ENCODE measurements at places on chromosomes 2 and 18.

DNA sequence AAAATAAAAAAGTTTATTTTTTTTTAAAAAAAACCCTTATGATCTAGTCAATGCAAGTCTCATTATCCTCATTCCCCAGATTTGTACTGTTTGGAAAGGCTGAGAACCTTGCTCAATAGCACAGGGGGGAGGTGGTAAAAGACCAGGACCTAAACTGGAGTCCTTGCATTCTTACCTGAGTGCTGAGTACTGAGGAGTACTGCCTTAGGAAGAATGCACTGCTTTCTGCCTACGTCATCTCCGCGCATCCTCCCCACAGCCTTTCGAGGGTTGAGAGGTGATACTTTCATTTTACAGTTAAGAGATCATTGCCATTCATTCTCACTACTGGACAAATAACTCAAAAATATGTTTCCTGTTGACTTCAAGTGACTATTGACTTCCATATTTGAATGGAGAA is 73.8 kb downstream of the MAP3K20 start:
- no peak for DNase-seq

- DNase-seq, result no peak
These were observed 81.9 kb downstream of the NEURL3 start for GRCh38 chr2:96423291-96423690.

GRCh38 chr2:168009900-168010299 is 237.5 kb downstream of the STK39 start:
- DNase-seq, result peak; percentile 35

GRCh38 chr2:232569541-232569940 is 19.1 kb downstream of the EIF4E2 start:
- no peak for DNase-seq

GRCh38 chr2:152486737-152487400 is 151.9 kb downstream of the FMNL2 start:
- no peak for DNase-seq

GRCh38 chr2:231339316-231339715 is 56.2 kb upstream of the B3GNT7 start:
- DNase-seq, result no peak

GRCh38 chr2:24559473-24560113 is 68.5 kb downstream of the NCOA1 start:
- DNase-seq, result no peak

Measured in NCI-H1105 (cell line).